A673 (cell line): ENCODE measurements at places on chromosomes 1 and 21. TPM values are rescaled to one million over a fixed set of nuclear protein-coding genes. Genes with fewer than 3 reads are reported as not detected.
A peak's percentile ranks its signal among the peaks of the same experiment; 100 is the strongest.

DNA sequence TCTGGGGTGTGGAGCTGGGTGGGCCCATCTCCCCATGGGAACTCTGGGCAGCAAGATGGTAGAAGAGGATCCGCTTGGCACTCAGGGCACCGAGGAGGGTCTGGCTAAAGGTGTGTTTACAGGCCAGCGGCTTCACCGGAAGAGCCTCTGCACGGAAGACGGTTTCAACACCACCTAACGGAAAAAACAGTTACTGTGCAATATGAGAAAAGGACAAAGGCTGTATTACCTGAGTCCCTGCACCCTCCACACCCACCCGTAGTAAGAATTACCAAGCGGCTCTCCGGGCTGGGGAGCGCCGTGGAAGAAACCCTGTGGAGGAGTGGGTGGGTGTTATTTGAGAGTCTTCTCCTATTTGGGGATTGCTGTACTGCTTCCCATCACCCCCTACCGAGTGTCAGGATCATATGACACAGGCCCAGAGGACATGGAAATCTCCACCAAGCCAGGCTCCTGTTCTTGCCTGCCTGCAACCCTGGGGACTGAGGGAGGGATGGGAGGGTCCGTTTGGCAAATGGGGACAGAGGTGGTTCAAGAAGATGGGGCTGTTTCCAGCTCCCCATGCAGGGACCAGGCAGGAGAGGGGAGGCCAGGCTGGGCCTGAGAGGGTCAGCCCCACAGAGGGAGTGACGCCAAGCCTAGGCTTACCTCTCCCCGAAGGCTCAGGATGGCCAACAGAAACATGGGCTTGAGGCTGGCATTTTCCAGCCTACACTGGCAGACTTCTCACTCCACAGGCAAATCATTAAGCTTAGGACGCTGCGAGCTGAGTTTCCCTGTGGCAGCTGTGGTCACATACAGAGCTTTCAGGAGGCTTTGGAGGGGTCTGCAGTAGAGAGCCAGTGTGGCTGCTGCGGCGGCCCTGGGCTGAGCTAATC lies 203.5 kb upstream of the TMEM51 start:
- DNase-seq, result peak; percentile 41

SAMD11 gene
- 24.1 and 28.4 TPM in 2 replicates for total RNA-seq

DNA sequence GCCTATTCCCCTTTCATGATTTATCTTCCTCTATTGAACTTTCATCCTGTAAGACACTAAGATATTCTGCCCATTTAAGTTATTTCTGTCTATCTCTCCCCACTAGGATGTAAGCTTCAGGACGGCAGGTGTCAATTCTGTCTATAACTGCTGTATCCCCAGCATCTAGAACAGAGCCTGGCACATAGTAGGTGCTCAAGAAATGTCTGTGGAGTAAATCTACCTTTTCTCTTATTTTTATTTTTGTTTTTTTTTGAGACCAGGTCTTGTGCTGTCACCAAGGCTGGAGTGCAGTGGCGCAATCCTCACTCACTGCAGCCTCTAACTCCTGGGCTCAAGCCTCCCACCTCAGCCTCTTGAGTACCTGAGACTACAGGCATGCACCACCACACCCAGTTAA lies 5.6 kb downstream of the CD52 start:
- no peak for DNase-seq

NPHS2 gene
- total RNA-seq, result not detected in 2 replicates
